ENCODE measurements at places on chromosomes 4 and X.

- no peaks in the 10 kb centered on the region for H3K27me3 ChIP-seq
- DNase-seq: no peak
- H3K4me1 ChIP-seq: no peaks in the 10 kb centered on the region
- no peak overlapping the region for H3K4me3 ChIP-seq
- H3K36me3 ChIP-seq: no peaks in the 10 kb centered on the region
- no peak overlapping the region for H3K27ac ChIP-seq
Observed at GRCh38 chr4:74555231-74555630, 110.3 kb downstream of the AREG start.

DNA sequence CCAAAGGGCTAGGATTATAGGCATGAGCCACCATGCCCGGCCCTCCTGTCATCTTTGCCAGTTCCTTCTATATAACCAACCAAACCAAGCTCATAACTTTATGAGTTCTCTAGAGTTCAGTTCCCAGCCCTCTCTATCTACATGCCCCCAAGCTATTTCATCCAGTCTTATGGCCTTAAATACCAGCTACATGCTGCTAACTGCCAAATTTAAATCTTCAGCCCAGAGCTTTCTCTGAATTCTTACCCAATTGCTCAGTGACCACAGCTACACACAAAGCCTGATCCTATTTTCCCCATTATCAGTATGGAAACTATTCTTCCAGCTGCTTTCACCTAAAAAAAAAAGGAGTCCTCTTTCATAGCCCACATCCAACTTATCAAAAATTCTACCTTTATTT is 23.1 kb downstream of the TMEM184C start:
- no peak overlapping the region for H3K27ac ChIP-seq
- H3K36me3 ChIP-seq: peaks cover 53% of the 10 kb centered on the region
- H3K4me3 ChIP-seq: no peak overlapping the region
- no peaks in the 10 kb centered on the region for H3K4me1 ChIP-seq

- H3K4me1 ChIP-seq: no peaks in the 10 kb centered on the region
- DNase-seq: no peak
- H3K4me3 ChIP-seq: no peak overlapping the region
- H3K27me3 ChIP-seq: no peaks in the 10 kb centered on the region
- H3K36me3 ChIP-seq: no peaks in the 10 kb centered on the region
Observed at GRCh38 chr4:183838987-183839712, 66.0 kb upstream of the STOX2 start.

DNA sequence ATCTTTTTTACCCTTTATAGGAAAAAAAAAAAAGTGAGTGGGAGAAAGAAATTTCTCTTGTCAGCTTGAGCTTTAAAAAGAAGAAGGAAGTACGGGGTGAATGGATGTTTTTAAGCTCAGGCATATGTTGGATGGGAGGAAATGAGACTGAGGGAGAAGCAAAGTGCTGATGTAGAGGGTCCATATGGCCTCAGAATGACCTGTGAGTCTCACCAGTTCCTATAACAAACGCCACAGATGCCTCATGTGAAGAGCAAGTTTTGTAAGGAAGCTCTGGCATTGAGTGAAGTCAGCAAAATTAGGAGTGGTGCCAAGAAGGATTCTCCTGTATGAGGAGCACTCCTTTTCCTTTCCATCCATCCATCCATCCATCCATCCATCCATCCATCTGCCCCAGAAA is 214.6 kb downstream of the PTTG2 start:
- H3K4me3 ChIP-seq: no peak overlapping the region
- no peaks in the 10 kb centered on the region for H3K36me3 ChIP-seq
- no peaks in the 10 kb centered on the region for H3K27me3 ChIP-seq

- H3K27me3 ChIP-seq: no peaks in the 10 kb centered on the region
- H3K27ac ChIP-seq: no peak overlapping the region
- no peak overlapping the region for H3K4me3 ChIP-seq
- H3K36me3 ChIP-seq: no peaks in the 10 kb centered on the region
Observed at GRCh38 chr4:158958489-158959270, 144.2 kb upstream of the RAPGEF2 start.

GRCh38 chrX:43968359-43968781 is 4.8 kb downstream of the NDP start:
- H3K4me1 ChIP-seq: no peaks in the 10 kb centered on the region
- DNase-seq: no peak
- H3K36me3 ChIP-seq: no peaks in the 10 kb centered on the region
- H3K4me3 ChIP-seq: no peak overlapping the region

GRCh38 chr4:26936284-26937065 is 75.8 kb downstream of the STIM2 start:
- 0 out of 2 replicates have a peak, but pooled peaks cover 7% of the 10 kb centered on the region for H3K36me3 ChIP-seq
- no peaks in the 10 kb centered on the region for H3K27me3 ChIP-seq
- peaks cover 67% of the 10 kb centered on the region for H3K4me1 ChIP-seq
- H3K27ac ChIP-seq: peak overlapping the region; percentile 30

GRCh38 chr4:78370631-78371372 is 180.8 kb upstream of the ANXA3 start:
- no peak overlapping the region for H3K27ac ChIP-seq
- H3K4me1 ChIP-seq: no peaks in the 10 kb centered on the region
- H3K4me3 ChIP-seq: no peak overlapping the region
- DNase-seq: no peak

- H3K36me3 ChIP-seq: no peaks in the 10 kb centered on the region
- DNase-seq: no peak
- H3K27me3 ChIP-seq: no peaks in the 10 kb centered on the region
- peaks cover 47% of the 10 kb centered on the region for H3K4me1 ChIP-seq
Observed at GRCh38 chr4:54109241-54110018, 9.5 kb downstream of the GSX2 start.

- DNase-seq: peak; percentile 96
- H3K4me3 ChIP-seq: peak overlapping the region; percentile 36
- no peaks in the 10 kb centered on the region for H3K36me3 ChIP-seq
- no peaks in the 10 kb centered on the region for H3K27me3 ChIP-seq
Observed at GRCh38 chrX:7083468-7084396, 63.8 kb upstream of the STS start.

- no peaks in the 10 kb centered on the region for H3K27me3 ChIP-seq
- H3K4me3 ChIP-seq: no peak overlapping the region
- DNase-seq: no peak
- H3K4me1 ChIP-seq: no peaks in the 10 kb centered on the region
Observed at GRCh38 chrX:79336869-79337815, 30.0 kb downstream of the ITM2A start.

DNA sequence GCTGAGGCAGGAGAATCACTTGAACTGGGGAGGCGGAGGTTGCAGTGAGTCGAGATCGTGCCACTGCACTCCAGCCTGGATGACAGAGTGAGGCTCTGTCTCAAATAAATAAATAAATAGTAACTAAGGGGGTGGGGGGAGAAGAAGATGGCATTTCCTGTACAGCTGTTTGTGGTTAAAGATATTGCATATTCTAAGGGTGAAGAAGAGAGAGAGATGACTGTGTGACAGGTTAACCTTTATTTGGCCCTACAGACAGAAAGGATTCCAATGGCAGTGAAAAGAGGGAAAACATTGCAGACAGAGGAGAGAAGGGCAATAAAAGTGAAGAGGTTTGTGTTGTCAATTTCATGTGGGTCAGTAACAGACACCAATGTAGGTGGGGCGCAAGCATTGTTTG is 9.4 kb downstream of the TASL start:
- no peak overlapping the region for H3K27ac ChIP-seq
- H3K36me3 ChIP-seq: no peaks in the 10 kb centered on the region
- H3K27me3 ChIP-seq: no peaks in the 10 kb centered on the region
- no peak overlapping the region for H3K4me3 ChIP-seq

GRCh38 chrX:132591719-132592275 is 103.0 kb upstream of the MBNL3 start:
- no peaks in the 10 kb centered on the region for H3K36me3 ChIP-seq
- no peaks in the 10 kb centered on the region for H3K4me1 ChIP-seq
- H3K4me3 ChIP-seq: no peak overlapping the region
- DNase-seq: no peak
- no peaks in the 10 kb centered on the region for H3K27me3 ChIP-seq

GRCh38 chr4:88939697-88940096 is 117.3 kb downstream of the FAM13A start:
- H3K27ac ChIP-seq: no peak overlapping the region
- no peaks in the 10 kb centered on the region for H3K4me1 ChIP-seq
- H3K27me3 ChIP-seq: no peaks in the 10 kb centered on the region
- DNase-seq: no peak

- no peak overlapping the region for H3K27ac ChIP-seq
- DNase-seq: no peak
- H3K4me1 ChIP-seq: no peaks in the 10 kb centered on the region
- H3K4me3 ChIP-seq: no peak overlapping the region
- H3K36me3 ChIP-seq: no peaks in the 10 kb centered on the region
Observed at GRCh38 chrX:65821721-65822496, 154.5 kb downstream of the MSN start.

GRCh38 chr4:148442832-148443511 is 758 bp upstream of the NR3C2 start:
- H3K27ac ChIP-seq: no peak overlapping the region
- peak; percentile 69 for DNase-seq
- peaks cover 19% of the 10 kb centered on the region for H3K4me1 ChIP-seq
- H3K36me3 ChIP-seq: no peaks in the 10 kb centered on the region
- H3K27me3 ChIP-seq: no peaks in the 10 kb centered on the region

- H3K27me3 ChIP-seq: no peaks in the 10 kb centered on the region
- H3K36me3 ChIP-seq: no peaks in the 10 kb centered on the region
- no peaks in the 10 kb centered on the region for H3K4me1 ChIP-seq
- H3K27ac ChIP-seq: no peak overlapping the region
Observed at GRCh38 chr4:188879598-188879997, 740.4 kb downstream of the TRIML1 start.

GRCh38 chr4:38768968-38769394 is 13.8 kb downstream of the TLR10 start:
- no peak overlapping the region for H3K4me3 ChIP-seq
- H3K4me1 ChIP-seq: peaks cover 29% of the 10 kb centered on the region
- no peaks in the 10 kb centered on the region for H3K27me3 ChIP-seq

GRCh38 chr4:163922302-163922701 is 427.8 kb downstream of the TMA16 start:
- H3K4me1 ChIP-seq: no peaks in the 10 kb centered on the region
- DNase-seq: no peak
- no peak overlapping the region for H3K27ac ChIP-seq
- no peak overlapping the region for H3K4me3 ChIP-seq
- no peaks in the 10 kb centered on the region for H3K36me3 ChIP-seq

DNA sequence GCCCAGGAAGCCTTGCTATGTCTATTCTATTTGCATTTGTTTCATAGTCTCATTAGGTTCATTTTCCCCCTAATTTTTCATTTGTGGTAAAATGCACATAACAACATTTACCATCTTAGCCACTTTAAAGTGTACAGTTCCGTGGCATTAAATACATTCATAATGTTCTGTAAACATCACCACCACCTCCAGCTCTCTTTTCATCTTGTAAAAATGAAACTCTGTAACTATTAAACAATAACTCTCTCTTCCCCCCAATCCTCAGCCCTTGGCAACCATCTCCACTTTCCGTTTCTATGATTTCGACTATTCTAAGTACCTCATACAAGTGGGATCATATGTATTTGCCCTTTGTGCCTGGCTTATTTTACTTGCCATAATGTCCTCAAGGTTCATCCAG is 19.9 kb downstream of the ARHGEF38 start:
- no peak overlapping the region for H3K4me3 ChIP-seq
- H3K4me1 ChIP-seq: no peaks in the 10 kb centered on the region
- no peaks in the 10 kb centered on the region for H3K36me3 ChIP-seq
- no peak overlapping the region for H3K27ac ChIP-seq
- no peak for DNase-seq

- H3K36me3 ChIP-seq: no peaks in the 10 kb centered on the region
- H3K4me3 ChIP-seq: no peak overlapping the region
- H3K4me1 ChIP-seq: no peaks in the 10 kb centered on the region
- H3K27ac ChIP-seq: no peak overlapping the region
- H3K27me3 ChIP-seq: no peaks in the 10 kb centered on the region
Observed at GRCh38 chr4:168723020-168723419, 226.2 kb downstream of the PALLD start.

DNA sequence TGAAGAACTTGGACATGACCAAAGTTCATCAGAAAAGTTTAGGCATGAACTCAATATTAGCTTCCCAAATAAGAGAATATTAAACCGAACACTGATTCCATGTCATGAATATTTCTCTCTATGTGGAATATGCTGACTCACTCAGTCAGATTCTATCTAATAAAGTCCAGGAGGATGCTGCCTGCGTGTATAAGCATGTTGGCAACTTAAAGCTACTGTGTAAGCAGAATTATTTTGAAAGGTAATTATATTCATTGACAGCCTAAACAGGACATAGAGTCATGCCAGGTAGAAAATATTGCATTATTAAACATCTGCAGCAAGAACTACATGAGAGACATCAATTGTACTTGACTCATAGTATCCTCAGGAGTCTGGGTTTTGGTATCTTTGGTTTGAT is 367.9 kb upstream of the SPOCK3 start:
- no peak overlapping the region for H3K4me3 ChIP-seq
- DNase-seq: no peak
- H3K36me3 ChIP-seq: no peaks in the 10 kb centered on the region
- no peak overlapping the region for H3K27ac ChIP-seq
- H3K4me1 ChIP-seq: no peaks in the 10 kb centered on the region

DNA sequence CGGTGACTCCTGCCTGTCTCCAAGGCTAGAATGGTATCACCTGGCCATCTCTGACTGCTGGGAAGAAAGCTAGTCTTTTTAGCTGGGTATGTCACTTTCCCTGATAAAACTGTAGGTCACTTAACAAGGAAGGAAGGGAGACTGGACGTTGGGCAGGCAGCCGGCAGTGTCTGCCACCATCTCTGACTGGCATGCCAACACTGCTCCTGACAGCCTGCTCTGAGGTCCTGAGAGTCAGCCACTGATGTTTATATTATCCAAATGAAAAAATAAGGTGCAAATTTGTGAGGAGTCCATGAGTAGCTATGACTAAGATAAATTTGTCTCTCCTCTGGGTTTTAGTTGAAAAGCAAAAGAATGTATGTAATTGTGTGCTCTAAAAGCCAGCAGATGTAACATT is 77.2 kb downstream of the SNX25 start:
- no peak overlapping the region for H3K4me3 ChIP-seq
- H3K36me3 ChIP-seq: peaks cover 9% of the 10 kb centered on the region
- no peaks in the 10 kb centered on the region for H3K4me1 ChIP-seq
- no peaks in the 10 kb centered on the region for H3K27me3 ChIP-seq
- no peak for DNase-seq

- DNase-seq: no peak
- H3K27ac ChIP-seq: no peak overlapping the region
- H3K4me3 ChIP-seq: no peak overlapping the region
- H3K27me3 ChIP-seq: no peaks in the 10 kb centered on the region
- H3K4me1 ChIP-seq: peaks cover 68% of the 10 kb centered on the region
Observed at GRCh38 chr4:56427179-56427578, 8.2 kb downstream of the PPAT start.

GRCh38 chr4:108544481-108544880 is 75.9 kb upstream of the RPL34 start:
- H3K4me3 ChIP-seq: no peak overlapping the region
- H3K27me3 ChIP-seq: peaks cover 5% of the 10 kb centered on the region
- H3K36me3 ChIP-seq: no peaks in the 10 kb centered on the region

GRCh38 chr4:4603592-4603991 is 61.7 kb upstream of the STX18 start:
- H3K36me3 ChIP-seq: no peaks in the 10 kb centered on the region
- 0 out of 2 replicates have a peak, but pooled peaks cover 4% of the 10 kb centered on the region for H3K4me1 ChIP-seq
- no peak for DNase-seq
- no peak overlapping the region for H3K4me3 ChIP-seq
- H3K27me3 ChIP-seq: no peaks in the 10 kb centered on the region

- no peaks in the 10 kb centered on the region for H3K36me3 ChIP-seq
- no peak overlapping the region for H3K27ac ChIP-seq
Observed at GRCh38 chr4:68927165-68927564, 24.4 kb downstream of the UGT2A3 start.

- H3K4me3 ChIP-seq: no peak overlapping the region
- no peak overlapping the region for H3K27ac ChIP-seq
- no peak for DNase-seq
- H3K27me3 ChIP-seq: no peaks in the 10 kb centered on the region
- no peaks in the 10 kb centered on the region for H3K4me1 ChIP-seq
Observed at GRCh38 chr4:14671146-14671545, 331.1 kb upstream of the CPEB2 start.

All from Karpas-422 (cell line).